ENCODE measurements at places on chromosomes 7 and 10.

- peak; percentile 5 for DNase-seq
These were observed 115.7 kb downstream of the KIAA1217 start for GRCh38 chr10:24324651-24325050.

DNA sequence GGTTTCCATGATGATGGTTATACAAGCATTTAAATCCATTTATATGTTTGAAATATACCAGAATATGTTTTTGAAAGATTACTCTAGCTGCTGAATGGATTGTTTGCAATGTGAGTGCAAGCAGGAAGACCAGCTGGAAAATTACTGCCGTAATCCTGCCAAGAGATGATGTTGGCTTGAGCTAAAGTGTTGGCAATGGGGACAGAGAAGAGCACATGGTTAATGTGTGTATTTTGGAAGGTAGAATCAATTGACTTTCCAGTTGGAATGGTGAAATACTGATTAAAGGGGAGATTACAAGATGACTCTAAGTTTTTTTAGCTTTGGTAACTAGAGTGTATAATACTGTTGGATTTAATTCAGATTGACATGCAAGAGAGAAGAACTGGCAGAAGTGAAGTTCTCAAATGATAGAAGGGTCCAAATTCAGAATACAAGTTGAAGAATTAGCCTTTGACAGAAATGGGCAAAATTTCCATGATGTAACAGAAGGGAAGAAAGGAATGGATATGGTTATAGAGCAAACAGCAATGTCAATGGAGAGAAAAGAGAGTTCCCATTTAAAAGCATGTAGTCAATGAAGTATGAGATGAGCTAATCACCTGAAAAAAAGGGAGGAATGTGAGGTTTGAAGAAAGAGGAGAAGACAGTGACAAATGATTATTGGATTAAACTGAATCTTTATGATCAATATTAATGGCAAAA, 422.0 kb downstream of the CDC14C start:
- peak; percentile 41 for DNase-seq

DNA sequence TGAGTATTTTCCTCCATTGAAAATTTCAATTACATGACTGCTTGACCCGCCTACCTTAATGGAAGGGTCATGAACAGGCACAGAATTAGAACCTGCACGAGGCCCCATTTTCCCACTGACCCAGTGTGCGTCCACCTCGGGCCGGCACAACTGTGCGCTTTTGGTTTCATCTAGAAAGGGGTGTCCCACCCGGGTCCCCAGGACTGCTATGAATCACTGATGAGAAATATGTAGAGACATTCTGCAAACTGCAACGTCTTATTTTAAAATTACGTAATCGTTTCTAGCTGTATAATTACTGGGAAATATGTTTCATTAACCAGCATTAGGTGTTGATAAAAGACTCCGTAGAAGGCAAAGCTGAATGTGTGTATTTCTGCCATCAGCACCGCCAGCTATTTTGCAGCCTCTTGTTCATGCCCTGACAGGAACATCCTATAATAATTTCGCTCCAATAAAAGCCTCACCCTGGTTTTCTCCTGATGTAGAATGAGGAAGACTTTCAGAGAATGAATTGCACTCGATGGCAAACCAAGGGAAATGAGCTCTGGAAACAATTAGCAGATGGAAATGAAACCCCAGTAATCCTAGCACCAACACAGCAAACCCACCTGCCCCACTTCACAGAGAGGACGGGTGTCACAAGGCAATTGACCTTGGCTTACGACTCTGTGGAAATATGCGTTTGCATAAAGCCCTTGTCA, 562.1 kb downstream of the DNAJB6 start:
- no peak for DNase-seq

- no peak for DNase-seq
These were observed 155.7 kb downstream of the PLPP4 start for GRCh38 chr10:120612756-120613155.

- no peak for DNase-seq
These were observed 11.5 kb downstream of the PMS2 start for GRCh38 chr7:5997210-5997808.

- DNase-seq = no peak
These were observed 31.5 kb downstream of the ACTA2 start for GRCh38 chr10:88920986-88921593.

DNA sequence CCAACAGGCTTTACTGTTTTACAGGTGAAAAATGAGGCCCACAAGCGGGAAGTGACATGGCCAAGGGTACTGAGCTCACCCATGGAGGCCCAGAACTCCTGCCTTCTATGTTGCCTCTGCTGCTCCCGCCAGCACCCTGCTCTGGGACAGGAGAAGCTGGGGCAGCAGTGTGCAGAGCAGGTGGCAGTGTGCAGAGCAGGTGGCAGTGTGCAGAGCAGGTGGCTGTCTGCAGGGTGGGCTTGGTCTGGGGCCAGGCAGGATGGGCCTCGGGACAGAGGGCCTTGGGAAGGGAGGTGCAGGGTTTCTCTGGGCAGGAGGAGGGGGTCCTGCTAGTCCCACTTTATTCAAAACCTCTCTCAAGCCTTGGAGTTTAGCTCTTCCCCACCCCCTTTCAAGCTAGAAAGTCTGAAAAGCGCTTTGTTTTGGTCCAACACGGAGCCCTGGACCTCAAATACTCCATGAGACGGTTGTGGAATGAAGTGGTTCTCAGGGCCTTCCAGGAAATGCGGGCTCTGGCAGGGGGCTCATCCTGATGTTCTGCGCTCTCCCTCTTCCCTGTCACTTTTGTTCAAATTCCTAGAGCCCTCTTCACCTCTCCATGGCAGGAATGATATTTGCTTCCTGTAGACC, 26.8 kb downstream of the TSPAN15 start:
- DNase-seq = peak; percentile 19
